ENCODE measurements at places on chromosomes 2 and 18.
A peak's percentile ranks its signal among the peaks of the same experiment; 100 is the strongest.

- no peak for DNase-seq
Measured at GRCh38 chr18:43501099-43501498, 223.8 kb upstream of the SYT4 start.

- peak; percentile 72 for DNase-seq
Measured at GRCh38 chr2:140695155-140695554, 1435.7 kb downstream of the LRP1B start.

GRCh38 chr2:219440388-219441256 is 6.0 kb downstream of the SPEG start:
- peak; percentile 68 for DNase-seq

DNA sequence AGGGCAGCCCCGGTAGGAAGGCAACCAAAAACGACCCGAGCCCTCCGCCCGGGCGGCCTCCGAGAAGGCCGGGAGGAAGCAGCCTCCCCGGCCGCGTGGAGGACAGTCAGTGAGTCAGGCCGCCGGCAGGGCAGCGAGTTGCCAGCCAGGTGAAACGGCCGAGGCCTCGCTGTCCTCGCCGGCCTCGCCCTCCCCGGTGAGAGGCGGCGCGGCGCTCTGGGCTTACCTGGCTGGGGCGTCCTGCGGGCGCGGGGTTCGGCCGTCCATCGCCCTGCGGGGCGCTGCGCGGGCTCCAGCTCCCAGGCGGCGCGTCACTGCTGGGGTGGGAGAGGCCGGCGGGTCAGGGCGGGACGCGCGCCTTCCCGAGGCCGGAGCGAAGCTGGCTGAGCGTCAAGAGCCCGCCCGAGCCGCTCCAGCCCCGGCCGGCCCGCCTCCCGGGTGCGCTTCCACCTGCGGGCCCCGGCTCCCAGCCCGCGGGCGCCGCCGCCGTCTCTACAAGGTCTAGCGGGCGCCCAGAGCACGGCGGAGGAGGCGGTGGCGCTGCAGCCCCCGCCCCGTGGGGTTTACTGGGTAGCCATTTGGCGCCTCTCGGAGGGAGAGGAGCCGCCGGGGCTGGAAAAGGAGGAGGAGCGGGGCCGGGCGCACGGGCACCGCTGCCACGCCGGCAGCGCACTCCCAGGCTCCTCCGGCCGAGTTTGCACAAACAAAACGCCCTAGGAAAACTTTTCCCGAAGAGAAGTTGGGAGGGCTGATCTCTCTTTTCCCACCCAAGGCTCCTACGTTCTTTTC is 499 bp downstream of the COBLL1 start:
- DNase-seq: peak; percentile 29

DNA sequence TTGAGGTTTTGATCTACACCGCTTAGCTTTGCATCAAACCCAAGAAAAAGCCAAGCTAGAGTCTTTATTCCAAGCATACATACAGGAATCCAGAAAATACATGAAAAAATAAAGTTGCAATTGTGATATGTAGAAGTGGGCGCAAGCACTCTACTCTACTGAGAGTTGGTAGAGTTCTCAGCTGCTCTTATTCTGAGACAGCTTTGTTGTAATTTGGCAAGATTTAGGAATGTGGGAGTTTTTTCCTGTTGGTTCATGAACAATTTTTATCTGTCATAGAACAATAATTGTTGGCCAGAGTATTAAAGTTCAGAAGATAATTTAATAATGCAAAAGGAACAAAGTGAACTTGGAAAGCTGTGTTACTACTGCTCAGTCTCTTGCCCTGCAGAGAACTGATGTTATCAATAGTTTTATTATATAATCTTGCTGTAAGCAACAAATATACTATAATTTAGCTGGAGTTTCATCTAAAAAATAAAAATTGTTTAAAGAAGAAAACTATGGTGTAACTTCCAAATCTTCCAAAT is 302.0 kb upstream of the RND3 start:
- no peak for DNase-seq
